Fibroblast of lung (primary cell): ENCODE measurements at places on chromosomes 13 and 19.
A peak's percentile ranks its signal among the peaks of the same experiment; 100 is the strongest.

GRCh38 chr13:35741657-35742056 lies 265.2 kb upstream of the MAB21L1 start:
- DNase-seq: no peak

DNA sequence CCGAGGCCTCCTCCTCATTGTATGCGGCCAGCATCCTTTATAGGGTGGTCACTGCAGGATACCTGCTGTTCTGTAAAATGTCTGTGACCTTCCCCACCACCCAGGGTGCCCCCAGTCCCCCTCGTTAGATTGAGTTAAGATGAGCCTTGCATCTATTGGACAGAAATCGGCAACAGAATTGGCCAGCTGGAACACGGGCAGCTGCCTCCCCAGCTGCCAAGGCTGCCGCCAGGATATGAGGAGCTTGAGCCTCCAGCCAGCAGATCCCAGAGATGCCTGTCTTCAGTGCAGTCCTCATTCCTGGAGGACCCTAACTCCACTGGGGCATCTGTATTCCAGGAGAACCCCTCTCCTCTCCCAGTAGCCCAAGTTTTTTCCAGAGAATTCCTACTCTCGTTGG lies 463.0 kb downstream of the TSHZ3 start:
- no peak for DNase-seq

GRCh38 chr19:5690955-5691821 lies 1.1 kb downstream of the RPL36 start:
- DNase-seq: peak; percentile 54

DNA sequence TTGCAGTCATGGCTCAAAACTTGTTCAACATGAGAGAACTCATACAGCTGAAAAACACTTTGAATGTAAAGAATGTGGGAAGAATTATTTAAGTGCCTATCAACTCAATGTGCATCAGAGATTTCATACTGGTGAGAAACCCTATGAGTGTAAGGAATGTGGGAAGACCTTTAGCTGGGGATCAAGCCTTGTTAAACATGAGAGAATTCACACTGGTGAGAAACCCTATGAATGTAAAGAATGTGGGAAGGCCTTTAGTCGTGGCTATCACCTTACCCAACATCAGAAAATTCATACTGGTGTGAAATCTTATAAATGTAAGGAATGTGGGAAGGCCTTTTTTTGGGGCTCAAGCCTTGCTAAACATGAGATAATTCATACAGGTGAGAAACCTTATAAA lies 20.1 kb downstream of the ZNF283 start:
- DNase-seq: no peak

DNA sequence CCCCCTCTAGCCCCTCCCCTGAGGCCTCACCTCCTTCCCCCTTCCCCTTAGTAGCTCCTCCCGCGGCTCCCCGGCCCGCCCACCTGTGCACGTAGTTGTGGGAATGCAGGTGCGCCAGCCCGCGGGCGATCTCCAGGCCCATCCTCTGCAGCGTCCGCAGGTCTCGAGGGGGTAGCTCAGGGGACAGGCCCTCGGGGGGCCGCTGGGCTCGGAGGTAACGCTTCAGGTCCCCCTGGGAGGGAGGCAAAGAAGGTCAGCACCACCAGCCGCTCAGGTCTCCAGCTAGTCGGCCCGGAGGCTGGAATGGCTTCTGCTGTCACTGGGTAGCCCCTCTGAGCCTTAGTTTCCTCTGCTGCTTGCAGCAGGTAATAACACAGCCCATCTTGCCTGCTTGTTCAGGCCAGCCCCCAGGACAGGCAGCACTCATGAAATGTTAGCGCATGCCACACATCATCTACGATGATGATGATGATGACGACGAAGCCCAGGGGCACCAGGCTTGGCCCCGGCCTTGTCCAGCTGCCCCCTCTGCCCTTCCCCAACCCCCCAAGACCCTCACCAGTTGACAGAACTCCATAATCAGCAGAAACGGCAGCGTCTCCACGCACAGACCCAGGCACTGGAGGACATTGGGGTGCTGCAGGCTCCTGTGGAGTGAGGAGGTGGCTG lies 9.2 kb downstream of the LMTK3 start:
- DNase-seq: no peak
